Cortex of kidney (tissue), 1 donor: ENCODE measurements at places on chromosomes 3 and 15.

- no peak for DNase-seq
These were observed 10.1 kb upstream of the DCP1A start for GRCh38 chr3:53357458-53357857.

DNA sequence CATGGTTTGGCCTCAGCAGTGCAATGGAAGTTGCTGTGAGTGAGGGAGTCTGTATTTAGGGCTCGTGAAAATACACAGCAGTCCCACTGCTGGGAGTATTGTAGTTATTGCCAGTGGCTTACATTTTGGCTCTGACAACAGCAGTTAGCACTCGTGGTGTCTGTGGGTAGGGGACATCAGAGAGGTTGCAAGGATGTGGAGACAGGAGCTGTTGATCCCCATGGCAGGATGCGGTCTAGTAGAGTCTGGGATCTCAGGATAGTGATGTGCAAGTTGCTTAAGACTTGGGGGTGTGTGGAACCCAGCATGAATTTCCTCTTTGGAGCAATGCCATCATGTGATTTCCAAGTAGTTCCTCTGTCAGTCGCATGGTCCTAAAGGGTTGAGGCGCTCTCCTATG lies 59.9 kb downstream of the GALK2 start:
- DNase-seq, result no peak

DNA sequence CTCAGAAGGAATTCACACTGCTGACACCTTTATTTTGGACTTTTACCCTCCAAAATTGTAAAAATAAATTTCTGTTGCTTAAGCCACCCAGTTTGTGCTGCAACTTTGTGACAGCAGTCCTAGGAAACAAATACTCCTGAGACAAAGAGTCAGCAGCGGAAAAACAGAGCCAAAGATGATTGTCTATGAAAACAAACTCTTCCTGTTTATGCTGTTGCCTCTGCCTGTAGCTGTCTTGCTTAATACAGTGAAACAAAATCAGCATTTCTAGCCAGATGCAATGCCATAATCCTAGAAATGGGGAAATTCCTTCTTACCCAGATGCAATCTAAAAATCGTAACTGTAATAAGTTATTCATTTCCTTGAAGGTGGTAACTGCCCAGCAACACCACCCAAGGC lies 387.5 kb upstream of the ATP11B start:
- DNase-seq, result no peak

DNA sequence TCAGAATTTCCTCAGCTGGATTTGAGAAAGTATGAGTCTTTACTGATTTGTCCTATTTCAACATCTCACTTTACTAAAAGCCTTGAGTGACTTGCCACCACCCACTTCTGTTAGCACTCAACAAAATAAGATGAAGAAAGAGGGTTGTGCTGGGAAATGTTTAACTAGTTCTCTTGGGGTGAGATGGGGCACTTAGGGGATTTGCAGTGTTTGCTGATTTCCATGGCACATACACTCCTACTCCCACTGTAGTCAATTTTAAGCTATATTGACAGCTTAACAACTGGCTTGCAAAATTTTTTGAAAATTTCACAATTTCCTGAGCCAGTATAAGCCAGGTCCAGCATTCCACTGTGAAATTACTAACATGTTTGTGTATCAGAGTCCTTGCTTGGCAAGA lies 463.1 kb upstream of the ARHGEF26 start:
- no peak for DNase-seq
